ENCODE measurements at places on chromosomes 3 and 15. TPM values are rescaled to one million over a fixed set of nuclear protein-coding genes. Genes with fewer than 3 reads are reported as not detected.

GRCh38 chr3:102398176-102398575 is 36.6 kb upstream of the ZPLD1 start:
- no peaks in the 10 kb centered on the region for H3K4me1 ChIP-seq
- H3K4me3 ChIP-seq, result no peak overlapping the region
- no peak for DNase-seq
- H3K36me3 ChIP-seq, result no peaks in the 10 kb centered on the region
- no peaks in the 10 kb centered on the region for H3K27me3 ChIP-seq
- H3K27ac ChIP-seq, result no peak overlapping the region

DNA sequence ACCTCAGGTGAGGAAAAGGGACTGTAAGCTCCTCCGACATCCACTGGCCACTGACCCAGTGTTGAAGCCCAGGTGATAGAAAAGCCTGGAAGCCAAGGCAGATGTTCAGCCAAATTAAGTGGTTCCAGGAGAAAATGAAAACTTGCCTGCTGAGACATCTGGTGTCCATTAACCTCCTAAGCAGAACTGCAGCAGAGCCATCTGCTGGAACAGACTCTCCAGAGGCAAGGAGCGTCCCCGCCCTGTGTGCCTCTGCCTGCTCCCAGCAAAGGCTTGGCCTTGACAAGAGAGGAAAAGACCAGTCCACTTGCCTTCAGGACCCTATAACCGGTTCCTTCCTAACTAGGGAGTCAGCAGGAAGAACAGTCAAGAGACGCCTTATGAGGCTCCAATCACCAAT is 48.2 kb downstream of the SRGAP3 start:
- no peak for DNase-seq
- no peaks in the 10 kb centered on the region for H3K27me3 ChIP-seq
- H3K4me3 ChIP-seq, result no peak overlapping the region
- H3K4me1 ChIP-seq, result peaks cover 6% of the 10 kb centered on the region
- H3K27ac ChIP-seq, result no peak overlapping the region

- DNase-seq, result no peak
- H3K4me3 ChIP-seq, result no peak overlapping the region
- H3K27ac ChIP-seq, result no peak overlapping the region
- peaks cover 20% of the 10 kb centered on the region for H3K27me3 ChIP-seq
- no peaks in the 10 kb centered on the region for H3K36me3 ChIP-seq
These were observed 222.7 kb downstream of the GAP43 start for GRCh38 chr3:115845986-115846385.

DNA sequence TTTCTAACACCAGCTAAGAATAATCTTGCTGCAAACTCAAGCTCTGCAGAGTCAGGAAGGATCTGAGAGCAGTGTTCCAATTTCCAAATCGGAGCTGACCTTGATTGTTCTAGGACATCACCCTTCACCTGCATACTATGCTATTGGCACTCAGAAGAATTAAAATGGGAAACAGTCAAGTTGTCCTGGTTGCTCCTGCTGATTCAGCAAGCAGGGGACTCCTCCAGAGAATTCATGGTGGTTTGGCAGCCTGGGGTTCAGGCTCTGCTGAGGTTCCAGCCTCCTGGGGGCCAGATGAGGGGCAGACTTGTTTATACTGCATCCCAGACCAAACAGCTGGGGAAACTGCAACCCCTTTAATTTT is 213.7 kb upstream of the ADAMTS9 start:
- no peaks in the 10 kb centered on the region for H3K4me1 ChIP-seq
- no peak for DNase-seq
- H3K36me3 ChIP-seq, result no peaks in the 10 kb centered on the region

- DNase-seq, result no peak
- no peak overlapping the region for H3K27ac ChIP-seq
- no peaks in the 10 kb centered on the region for H3K4me1 ChIP-seq
These were observed 238.7 kb downstream of the XXYLT1 start for GRCh38 chr3:195032106-195032759.

- H3K36me3 ChIP-seq, result peaks cover 9% of the 10 kb centered on the region
- H3K4me1 ChIP-seq, result peaks cover 8% of the 10 kb centered on the region
- no peak overlapping the region for H3K27ac ChIP-seq
- DNase-seq, result no peak
- no peaks in the 10 kb centered on the region for H3K27me3 ChIP-seq
These were observed 62.0 kb downstream of the KLHL6 start for GRCh38 chr3:183493296-183494045.

GRCh38 chr3:5260992-5261501 is 73.5 kb downstream of the EDEM1 start:
- no peak overlapping the region for H3K27ac ChIP-seq
- H3K27me3 ChIP-seq, result no peaks in the 10 kb centered on the region
- H3K4me1 ChIP-seq, result peaks cover 8% of the 10 kb centered on the region
- no peak overlapping the region for H3K4me3 ChIP-seq

DNA sequence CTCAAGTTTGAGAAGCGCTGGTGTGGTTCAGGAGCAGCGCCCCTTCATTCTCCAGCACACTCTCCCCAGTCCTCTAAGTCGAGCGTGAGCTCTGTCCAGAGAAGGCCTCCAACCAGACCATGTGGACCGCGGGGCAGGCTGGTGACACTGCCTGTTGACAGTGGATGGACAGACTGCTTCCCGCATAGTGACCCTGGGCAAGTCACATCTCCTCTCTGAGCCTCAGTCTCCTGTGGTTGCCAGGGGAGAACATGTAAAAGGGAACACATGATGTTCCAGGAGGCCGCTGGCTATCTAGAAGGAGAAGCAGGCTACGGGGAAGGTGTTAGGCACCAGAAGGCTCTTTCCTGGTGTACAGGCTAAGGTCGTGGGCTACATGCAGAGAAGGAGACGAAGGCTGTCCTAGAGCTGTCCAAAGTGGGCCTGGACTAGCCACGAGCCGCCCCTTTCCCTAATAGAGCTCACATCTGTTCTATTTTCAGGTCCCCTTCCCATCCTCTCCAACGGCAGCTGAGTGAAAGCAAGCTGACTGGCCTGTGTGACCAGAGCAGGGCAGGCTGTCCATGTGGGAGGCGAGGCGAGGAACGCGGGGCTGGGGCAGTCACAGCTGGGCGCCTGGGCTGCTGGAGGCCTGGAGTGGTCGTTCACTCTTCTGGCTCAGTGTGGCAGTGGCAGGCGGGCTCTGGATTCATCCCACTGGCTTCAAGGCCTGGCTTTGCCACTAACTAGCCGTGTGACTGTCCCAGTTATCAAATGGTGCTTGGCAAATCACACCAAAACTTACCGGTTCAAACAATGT is 11.1 kb downstream of the ISG20 start:
- H3K4me1 ChIP-seq, result peaks cover 71% of the 10 kb centered on the region
- peaks cover 5% of the 10 kb centered on the region for H3K36me3 ChIP-seq
- peak overlapping the region; percentile 84 for H3K4me3 ChIP-seq

DNA sequence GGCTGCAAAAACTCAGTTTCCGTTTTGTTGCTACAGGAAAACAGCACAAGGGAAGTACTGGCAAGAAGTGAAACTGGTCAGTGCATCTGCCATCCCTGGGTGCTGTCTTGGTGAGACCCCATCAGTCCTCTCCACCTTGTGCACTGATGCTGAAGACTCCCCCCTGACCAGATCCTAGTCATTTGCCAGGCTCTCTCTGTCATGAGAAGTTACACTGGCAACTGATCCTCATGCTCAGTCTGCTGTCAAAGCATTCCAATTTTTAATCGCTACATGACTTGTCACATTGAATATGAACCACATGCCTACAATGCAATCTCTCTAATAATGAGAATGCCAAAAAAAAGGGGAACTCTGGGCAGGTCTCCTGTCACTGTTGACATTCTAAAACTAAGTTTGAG is 296.5 kb downstream of the ZIC1 start:
- no peaks in the 10 kb centered on the region for H3K4me1 ChIP-seq
- no peaks in the 10 kb centered on the region for H3K36me3 ChIP-seq
- H3K4me3 ChIP-seq, result no peak overlapping the region
- no peaks in the 10 kb centered on the region for H3K27me3 ChIP-seq

GRCh38 chr3:50372349-50372748 is 13.0 kb upstream of the TMEM115 start:
- H3K4me1 ChIP-seq, result peaks cover 7% of the 10 kb centered on the region
- H3K27me3 ChIP-seq, result no peaks in the 10 kb centered on the region
- H3K4me3 ChIP-seq, result no peak overlapping the region

DNA sequence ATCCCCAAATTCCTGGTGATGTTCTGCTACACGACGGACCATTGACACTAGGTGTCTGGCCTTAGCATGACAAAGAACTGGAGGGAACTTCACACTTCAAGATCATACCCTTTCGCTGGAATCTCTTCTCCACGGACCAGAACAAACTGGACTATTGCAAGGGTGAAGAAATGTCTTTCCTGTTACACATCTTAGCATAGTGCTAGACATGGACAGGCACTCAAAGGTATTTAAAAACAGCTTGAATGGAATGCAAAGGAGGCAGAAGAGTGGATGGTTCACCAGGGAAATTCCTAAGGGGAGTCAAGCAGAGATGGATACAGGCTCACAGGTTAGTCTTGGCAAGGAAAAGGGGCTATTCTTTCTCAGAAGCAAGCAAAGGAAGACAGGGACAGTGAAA is 33.5 kb upstream of the PDZRN3 start:
- no peak for DNase-seq
- no peaks in the 10 kb centered on the region for H3K4me1 ChIP-seq
- no peak overlapping the region for H3K27ac ChIP-seq

DNA sequence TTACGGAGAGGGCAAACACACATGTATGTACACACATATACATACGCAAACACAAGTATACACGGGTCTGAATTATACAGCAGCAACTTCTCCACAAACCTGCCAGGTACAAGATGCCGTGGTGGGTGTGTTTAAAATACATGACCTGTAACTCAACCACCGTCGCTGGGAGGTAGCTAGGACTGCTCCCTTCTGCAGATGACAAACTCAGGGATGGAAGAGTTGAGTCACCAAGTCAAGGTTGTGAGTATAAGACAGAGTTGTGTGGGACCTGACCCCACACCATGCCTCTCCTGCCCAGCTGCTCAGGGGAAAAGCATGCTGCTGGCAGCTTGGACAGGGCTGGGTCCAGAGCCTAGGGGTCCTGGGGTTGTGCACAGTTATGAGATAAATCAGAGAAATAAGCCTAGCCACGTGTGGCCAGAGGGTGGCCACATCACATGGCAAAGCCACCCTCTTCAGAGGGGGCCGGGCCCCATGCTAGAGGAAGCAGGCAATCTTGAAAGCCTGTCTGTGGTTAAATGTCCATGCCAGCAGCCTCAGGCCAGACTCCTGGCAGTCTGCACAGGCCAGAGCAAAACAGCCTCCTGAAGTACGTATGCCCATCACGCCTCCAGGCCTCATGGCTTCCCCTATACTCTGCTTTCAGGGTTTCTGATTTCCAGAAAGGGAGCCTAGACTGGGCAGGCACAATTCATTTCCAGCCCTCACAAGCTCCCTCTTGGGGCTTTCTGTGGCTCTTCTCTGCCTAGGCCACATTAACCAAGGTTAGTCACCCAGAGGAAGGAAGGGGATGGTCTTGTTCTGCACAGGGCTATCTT is 107.7 kb upstream of the RPL32 start:
- peak overlapping the region; percentile 89 for H3K27ac ChIP-seq
- DNase-seq, result peak; percentile 67
- peak overlapping the region; percentile 51 for H3K4me3 ChIP-seq
- no peaks in the 10 kb centered on the region for H3K36me3 ChIP-seq
- H3K4me1 ChIP-seq, result peaks cover 43% of the 10 kb centered on the region

DNA sequence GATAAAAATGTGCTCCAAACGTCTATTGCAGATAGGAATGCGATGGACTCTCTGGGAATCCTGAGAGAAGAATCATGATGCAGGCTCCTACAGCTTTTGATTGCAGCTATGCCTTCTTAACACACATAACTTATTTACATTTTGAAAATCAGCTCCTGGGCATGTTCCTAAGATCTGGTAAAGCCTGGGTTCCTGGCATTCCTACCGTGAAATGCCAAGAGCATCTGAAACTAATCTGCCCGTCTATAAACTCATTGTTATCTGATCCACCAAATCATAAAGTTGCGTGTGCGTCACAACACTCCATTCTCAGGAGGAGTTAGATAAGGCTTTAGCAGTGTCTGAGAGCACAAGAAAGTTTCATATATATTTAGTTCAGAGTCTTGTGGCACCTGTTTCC is 79.0 kb upstream of the VGLL3 start:
- H3K36me3 ChIP-seq, result no peaks in the 10 kb centered on the region
- no peaks in the 10 kb centered on the region for H3K27me3 ChIP-seq
- DNase-seq, result no peak
- no peak overlapping the region for H3K27ac ChIP-seq
- no peaks in the 10 kb centered on the region for H3K4me1 ChIP-seq

DNA sequence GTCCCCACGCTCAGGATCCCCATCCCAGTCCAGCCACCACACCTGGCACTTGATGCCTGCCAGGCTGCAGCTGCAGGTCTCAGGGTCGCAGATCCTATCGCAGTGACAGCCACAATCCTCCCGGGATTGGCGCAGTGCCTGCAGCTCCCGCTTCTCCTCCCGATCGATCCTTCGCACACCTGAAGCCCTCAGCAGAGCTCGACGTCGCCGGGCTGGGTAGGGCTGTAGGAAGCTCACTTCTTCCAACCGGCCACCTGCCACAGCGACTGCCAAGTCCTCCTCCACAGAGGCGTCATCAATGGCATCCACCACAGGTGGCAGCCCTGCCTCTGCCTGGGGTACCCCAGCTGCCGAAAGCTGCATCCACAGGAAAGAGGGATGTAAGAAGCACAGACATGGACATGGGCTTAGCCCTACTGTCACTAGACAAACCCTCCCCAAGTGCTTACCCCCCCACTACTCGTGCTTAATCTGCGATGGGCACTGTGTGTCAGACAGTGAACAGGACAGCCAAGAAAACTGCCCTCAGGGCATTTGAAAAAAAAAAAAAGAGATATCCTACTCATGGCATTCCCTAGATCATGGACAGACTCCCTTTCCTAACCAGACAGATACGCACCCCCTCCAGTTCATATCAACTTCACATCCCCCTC is 9.2 kb downstream of the CSRNP1 start:
- no peaks in the 10 kb centered on the region for H3K27me3 ChIP-seq
- H3K4me1 ChIP-seq, result peaks cover 67% of the 10 kb centered on the region
- no peak overlapping the region for H3K4me3 ChIP-seq

DNA sequence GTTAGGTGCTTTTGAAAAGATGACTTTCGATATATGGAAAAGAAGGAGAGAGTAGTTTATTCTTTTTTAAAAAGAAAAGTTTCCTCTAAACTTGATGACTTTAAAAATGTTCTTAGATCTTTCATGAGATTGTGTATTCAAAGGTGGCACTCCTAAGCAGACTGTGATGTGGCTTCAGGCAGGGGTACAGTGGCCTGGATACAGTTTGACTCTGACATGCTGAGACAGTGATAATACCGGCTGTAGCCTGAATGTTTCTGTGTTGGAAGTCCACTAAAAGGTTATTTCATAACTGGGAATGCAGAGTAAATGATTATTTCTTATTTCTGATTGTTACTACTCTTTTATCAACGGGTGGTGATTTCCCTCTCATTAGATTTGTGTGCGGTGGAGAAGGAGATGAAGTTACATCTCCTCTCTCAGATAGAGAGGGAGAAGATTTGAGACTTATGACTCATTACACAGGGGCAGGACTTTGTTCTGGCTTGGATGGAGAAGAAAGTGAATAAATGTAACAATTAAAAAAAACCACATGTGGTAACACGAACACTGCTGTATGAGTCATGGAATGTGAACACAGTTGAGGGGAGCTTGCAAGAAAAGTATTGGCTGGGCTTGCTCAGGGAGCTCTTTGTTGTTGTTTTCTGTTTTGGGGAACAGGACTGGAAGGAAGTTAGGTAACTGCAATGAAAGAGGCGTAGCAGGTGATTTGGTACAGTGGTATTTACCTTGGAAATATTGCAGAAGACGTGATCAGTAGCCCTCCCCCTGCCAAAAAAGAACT is 21.6 kb downstream of the SPTSSB start:
- peaks cover 24% of the 10 kb centered on the region for H3K4me1 ChIP-seq
- peak overlapping the region; percentile 31 for H3K27ac ChIP-seq
- no peaks in the 10 kb centered on the region for H3K36me3 ChIP-seq
- H3K27me3 ChIP-seq, result peaks cover 26% of the 10 kb centered on the region

The MBNL1 gene
- total RNA-seq, result 323 TPM

The SELENOK gene
- total RNA-seq, result 60.3 TPM

The TTLL13 gene
- total RNA-seq, result 1.9 TPM

The UROC1 gene
- total RNA-seq, result not detected

The PROK2 gene
- total RNA-seq, result 0.24 TPM

The ZCWPW2 gene
- total RNA-seq, result 0.55 TPM

The LINGO1 gene
- total RNA-seq, result not detected

The SPESP1 gene
- 0.58 TPM for total RNA-seq

Data from activated T-cell treated with anti-CD3 and anti-CD28 coated beads, Interleukin-2, amount 50 U/mL, for 72 hours (primary cell).